ENCODE measurements at places on chromosomes 12 and 14. TPM values are rescaled to one million over a fixed set of nuclear protein-coding genes. Genes with fewer than 3 reads are reported as not detected.
A peak's percentile ranks its signal among the peaks of the same experiment; 100 is the strongest.

DNA sequence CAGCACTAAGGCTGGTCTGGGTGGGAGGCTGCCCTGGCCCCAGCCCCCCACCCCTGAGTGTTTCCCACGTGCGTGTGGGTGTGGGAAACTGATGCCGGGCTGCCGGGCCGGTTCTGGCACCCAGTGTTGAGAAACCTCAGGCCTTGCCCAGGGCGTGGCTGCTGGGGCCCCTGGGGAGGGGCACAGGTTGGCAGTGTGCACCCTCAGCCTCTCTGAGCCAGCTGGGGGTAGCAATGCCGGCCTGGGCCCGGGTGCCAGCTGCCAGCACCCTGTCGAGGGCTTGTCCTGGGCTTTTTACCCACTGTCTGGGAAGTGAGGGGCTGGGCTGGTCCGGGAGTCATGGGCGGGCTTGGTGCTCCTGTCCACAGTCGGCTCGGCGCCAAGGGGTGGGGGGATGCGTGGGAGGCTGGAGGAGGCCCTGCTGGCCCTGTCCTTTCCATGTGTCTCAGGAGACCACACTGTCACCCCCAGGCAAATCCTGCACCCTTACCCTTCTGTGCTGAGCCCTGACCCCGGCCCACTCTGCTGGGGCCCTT lies 15.7 kb downstream of the ASPG start:
- H3K36me3 ChIP-seq: no peaks in the 10 kb centered on the region
- no peaks in the 10 kb centered on the region for H3K4me1 ChIP-seq
- no peak overlapping the region for H3K27ac ChIP-seq
- no peak overlapping the region for H3K4me3 ChIP-seq
- DNase-seq: no peak

GRCh38 chr14:35929186-35929585 lies 103.0 kb downstream of the BRMS1L start:
- no peak overlapping the region for H3K27ac ChIP-seq
- no peak overlapping the region for H3K4me3 ChIP-seq
- no peaks in the 10 kb centered on the region for H3K27me3 ChIP-seq
- H3K36me3 ChIP-seq: no peaks in the 10 kb centered on the region
- no peaks in the 10 kb centered on the region for H3K4me1 ChIP-seq

- H3K27ac ChIP-seq: no peak overlapping the region
- H3K4me1 ChIP-seq: no peaks in the 10 kb centered on the region
- H3K27me3 ChIP-seq: no peaks in the 10 kb centered on the region
- no peak for DNase-seq
- H3K4me3 ChIP-seq: no peak overlapping the region
Measured at GRCh38 chr14:43407706-43408105, 1099.4 kb downstream of the FSCB start.

DNA sequence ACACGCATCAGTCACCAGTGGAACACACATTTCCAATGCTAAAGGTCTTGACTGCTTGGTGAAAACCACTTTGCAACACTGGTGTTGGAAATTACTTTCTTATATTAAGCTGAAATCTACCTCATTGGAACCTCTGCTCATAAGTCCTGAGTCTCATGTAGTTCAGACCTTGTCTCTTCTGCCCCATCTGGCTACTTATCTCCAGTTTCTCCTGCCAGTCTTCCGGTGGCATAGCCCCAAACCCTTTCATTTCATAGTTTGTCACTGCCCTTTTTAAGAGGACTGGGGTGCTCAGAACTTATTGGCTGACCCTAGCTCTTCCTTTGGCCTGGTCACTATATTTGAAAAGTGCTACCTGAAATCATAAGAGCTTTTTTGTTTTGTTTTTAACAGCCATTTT lies 43.7 kb downstream of the HELB start:
- H3K27ac ChIP-seq: no peak overlapping the region
- no peaks in the 10 kb centered on the region for H3K36me3 ChIP-seq
- no peaks in the 10 kb centered on the region for H3K27me3 ChIP-seq

DNA sequence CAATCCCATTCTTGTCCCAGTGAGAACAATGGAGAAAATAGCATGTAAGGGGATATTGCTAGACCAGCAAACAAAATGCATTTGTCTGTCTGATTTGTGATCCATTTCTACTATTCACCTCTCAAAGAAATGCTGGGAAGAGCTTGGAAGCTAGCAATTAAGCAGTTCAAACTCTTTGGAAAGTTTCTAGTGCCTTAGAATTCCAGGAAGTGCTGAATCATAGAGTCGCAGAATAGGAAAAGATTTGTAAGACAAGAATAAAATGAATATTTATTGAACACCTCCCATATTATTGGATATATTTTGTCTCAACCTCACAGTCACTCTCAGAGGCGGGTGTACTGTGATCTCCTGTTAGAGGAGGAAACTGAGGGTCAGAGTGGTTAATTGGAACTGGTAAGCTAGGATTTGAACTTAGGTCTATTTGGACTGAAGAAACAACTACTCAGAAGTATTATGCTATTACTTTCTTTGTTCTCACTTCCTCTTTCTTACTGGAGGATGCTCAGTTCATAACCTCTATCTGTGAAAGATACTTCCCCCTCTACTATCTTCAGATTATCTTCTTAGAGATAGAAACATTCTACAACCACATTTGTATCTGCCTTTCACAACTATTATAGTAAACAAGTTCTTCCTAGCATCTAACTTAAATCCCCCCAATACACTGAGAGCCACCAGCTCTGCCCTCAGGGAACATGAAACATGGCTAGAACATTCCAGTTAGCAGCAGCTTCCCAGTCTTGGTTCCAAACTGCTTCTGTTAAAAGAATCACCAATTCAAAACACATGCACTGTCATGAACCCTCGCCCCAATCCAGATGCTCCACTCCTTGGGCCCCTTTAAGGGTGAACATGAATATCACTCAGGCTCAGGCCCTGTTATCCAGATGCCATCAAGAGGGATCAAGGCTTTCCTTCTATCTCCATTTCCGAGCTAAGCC lies 64.2 kb downstream of the DRAM1 start:
- no peaks in the 10 kb centered on the region for H3K27me3 ChIP-seq
- H3K4me1 ChIP-seq: no peaks in the 10 kb centered on the region
- no peak for DNase-seq
- H3K36me3 ChIP-seq: no peaks in the 10 kb centered on the region
- H3K27ac ChIP-seq: no peak overlapping the region

- no peaks in the 10 kb centered on the region for H3K36me3 ChIP-seq
- H3K27me3 ChIP-seq: no peaks in the 10 kb centered on the region
- no peak within 1 kb of the TSS for H3K27ac ChIP-seq
Measured at GRCh38 chr12:54032627-54033100, at the start of gene HOXC5. Gene HOXC5 (plus strand): TSS chr12:54033050. CDS start chr12:54033123, 73 bp downstream.

GRCh38 chr14:101019990-101020710 lies 116.6 kb upstream of the RTL1 start:
- no peak overlapping the region for H3K4me3 ChIP-seq
- H3K27me3 ChIP-seq: no peaks in the 10 kb centered on the region
- H3K36me3 ChIP-seq: no peaks in the 10 kb centered on the region
- DNase-seq: peak; percentile 25
- no peak overlapping the region for H3K27ac ChIP-seq
- H3K4me1 ChIP-seq: no peaks in the 10 kb centered on the region

- H3K4me3 ChIP-seq: no peak overlapping the region
- H3K36me3 ChIP-seq: no peaks in the 10 kb centered on the region
- no peaks in the 10 kb centered on the region for H3K27me3 ChIP-seq
- DNase-seq: no peak
Measured at GRCh38 chr12:117026343-117026742, 72.9 kb downstream of the TESC start.

DNA sequence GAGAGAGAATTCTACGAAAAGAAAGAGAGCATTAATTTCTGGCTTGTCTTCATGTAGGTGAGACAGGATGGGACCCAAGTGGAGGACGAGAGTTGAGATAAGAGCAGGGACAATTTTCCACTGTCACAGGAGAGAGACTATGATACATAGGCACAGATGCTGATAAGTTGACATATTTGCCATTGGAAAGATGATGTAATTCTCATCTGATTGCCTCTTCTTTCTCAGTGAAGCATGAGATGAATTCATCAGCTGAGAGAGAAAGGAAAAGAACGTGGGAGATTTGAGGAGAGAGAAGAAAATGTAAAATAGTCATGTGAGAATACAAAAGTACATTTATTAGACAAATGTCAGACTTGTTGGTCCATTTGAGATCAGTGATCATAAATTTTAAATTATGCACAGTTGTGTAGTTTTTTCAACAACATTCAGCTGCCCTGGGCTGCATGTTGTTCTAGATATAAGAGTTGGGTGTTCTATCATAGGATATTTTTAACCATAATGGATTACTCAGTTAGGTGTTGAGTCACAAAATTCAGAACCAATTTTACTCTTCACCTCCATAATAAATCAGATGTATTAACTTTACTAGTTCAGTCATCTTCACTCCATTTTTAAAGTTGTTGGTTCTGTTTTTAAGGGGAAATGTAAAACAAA lies 222.9 kb downstream of the DPY19L2 start:
- no peak for DNase-seq
- H3K4me1 ChIP-seq: peaks cover 1% of the 10 kb centered on the region
- H3K27ac ChIP-seq: no peak overlapping the region
- no peaks in the 10 kb centered on the region for H3K36me3 ChIP-seq
- no peaks in the 10 kb centered on the region for H3K27me3 ChIP-seq
- no peak overlapping the region for H3K4me3 ChIP-seq

PTHLH gene
- 0.72 TPM for total RNA-seq

RHOJ gene
- 20.0 TPM for total RNA-seq

TAS2R19 gene
- 4.6 TPM for total RNA-seq

- H3K27ac ChIP-seq: no peak overlapping the region
- no peaks in the 10 kb centered on the region for H3K4me1 ChIP-seq
- DNase-seq: no peak
- no peak overlapping the region for H3K4me3 ChIP-seq
Measured at GRCh38 chr12:68340404-68341270, 8.5 kb upstream of the MDM1 start.

TSHR gene
- 0.98 TPM for total RNA-seq

GRCh38 chr12:79082595-79082994 lies 218.0 kb downstream of the SYT1 start:
- no peaks in the 10 kb centered on the region for H3K36me3 ChIP-seq
- no peaks in the 10 kb centered on the region for H3K27me3 ChIP-seq
- no peak overlapping the region for H3K4me3 ChIP-seq
- no peak overlapping the region for H3K27ac ChIP-seq
- no peak for DNase-seq
- H3K4me1 ChIP-seq: no peaks in the 10 kb centered on the region

DNA sequence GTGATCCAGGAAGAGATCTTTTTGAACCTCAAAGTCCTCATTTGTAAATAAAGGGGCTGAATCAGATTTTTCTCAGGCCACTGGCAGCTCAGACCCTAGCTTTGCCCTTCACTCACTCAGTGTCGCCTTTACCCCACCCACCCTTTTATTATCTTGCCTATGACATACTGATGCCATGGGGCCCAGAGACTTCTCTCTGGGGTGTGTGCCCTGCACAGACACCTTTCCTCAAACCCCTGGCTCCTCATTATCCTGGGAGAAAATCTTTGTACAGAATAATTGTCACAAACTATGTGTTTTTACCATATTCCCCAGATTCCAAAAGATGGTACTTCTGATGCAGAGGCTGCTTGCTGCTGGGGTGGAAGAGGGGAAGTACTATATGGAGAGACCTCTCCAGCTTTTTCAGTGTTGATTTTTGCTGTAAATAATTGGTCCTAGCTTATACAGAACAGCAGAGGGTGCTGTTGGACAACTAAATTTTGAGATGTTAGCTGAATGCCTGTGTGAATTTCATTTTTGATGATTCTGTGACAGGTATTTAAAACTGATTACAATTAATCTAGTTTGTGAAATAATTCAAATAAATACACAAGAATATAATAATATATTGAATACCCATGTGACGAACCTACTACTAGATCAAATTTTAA lies 53.9 kb upstream of the DCD start:
- H3K36me3 ChIP-seq: no peaks in the 10 kb centered on the region
- H3K4me3 ChIP-seq: no peak overlapping the region
- H3K27me3 ChIP-seq: no peaks in the 10 kb centered on the region
- peak; percentile 76 for DNase-seq
- H3K4me1 ChIP-seq: no peaks in the 10 kb centered on the region

DNA sequence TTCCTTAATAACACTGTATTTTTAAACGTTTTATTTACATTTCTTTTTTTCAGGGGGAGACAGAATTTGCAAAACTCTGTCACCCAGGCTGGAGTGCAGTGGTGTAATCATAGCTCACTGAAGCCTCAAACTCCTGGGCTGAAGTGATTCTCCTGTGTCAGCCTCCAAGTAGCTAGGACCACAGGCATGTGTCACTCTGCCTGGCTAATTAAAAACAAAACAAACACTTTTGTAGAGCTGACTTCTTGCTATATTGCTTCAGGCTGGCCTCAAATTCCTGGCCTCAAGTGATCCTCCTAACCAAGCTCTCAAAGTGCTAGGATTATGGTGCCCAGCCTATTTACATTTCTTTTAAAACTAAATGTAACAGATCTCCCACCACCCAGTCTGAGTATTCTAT lies 12.7 kb downstream of the CPSF6 start:
- H3K4me1 ChIP-seq: no peaks in the 10 kb centered on the region
- H3K27ac ChIP-seq: no peak overlapping the region
- no peaks in the 10 kb centered on the region for H3K27me3 ChIP-seq
- DNase-seq: no peak
- H3K4me3 ChIP-seq: no peak overlapping the region
- H3K36me3 ChIP-seq: peaks cover 2% of the 10 kb centered on the region

DNA sequence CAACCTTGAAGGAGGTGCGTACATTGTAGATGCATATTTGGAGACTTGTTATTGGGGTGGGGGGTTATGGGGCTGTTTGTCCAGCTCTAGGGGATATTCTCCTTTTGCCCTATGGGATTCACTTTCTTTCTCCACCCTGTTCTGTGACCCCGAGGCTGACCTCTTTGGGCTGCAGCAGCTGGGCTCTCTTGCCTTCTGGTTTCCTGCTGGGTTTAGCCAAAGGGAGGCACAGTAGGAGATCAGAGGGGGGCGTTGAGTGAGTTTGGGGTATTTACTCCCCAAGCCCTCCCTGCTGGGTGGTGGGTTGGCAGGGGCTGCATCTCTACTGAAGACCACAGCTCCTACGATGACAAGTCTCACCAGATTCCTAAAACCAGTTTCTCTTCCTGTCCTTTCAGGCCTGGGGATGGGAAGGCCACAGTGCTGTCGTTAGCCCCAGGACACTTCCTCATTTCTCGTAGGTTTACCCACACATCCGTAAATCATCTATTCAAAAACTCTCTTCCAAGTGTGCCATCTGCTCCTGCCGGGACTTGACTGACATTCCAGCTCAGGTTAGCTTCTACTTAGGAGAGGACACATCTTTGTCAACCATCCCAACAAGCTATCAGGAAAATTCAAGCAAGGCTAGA lies 127.1 kb downstream of the TMEM30B start:
- no peaks in the 10 kb centered on the region for H3K27me3 ChIP-seq
- H3K4me1 ChIP-seq: no peaks in the 10 kb centered on the region
- no peak overlapping the region for H3K4me3 ChIP-seq
